ENCODE measurements at places on chromosomes 6 and 20. TPM values are rescaled to one million over a fixed set of nuclear protein-coding genes. Genes with fewer than 3 reads are reported as not detected.

JPH2 gene
- 10.9 TPM for total RNA-seq

HCK gene
- total RNA-seq = 8.7 TPM

LAMA4 gene
- total RNA-seq = 16.2 TPM

SIRPB1 gene
- total RNA-seq = 2.6 TPM

BEND6 gene
- 0.27 TPM for total RNA-seq

IP6K3 gene
- not detected for total RNA-seq

MOCS1 gene
- 13.9 TPM for total RNA-seq

FAM217A gene
- total RNA-seq = not detected

All from lower leg skin (tissue), 4 donors.